ENCODE measurements at places on chromosomes 13 and 19.

DNA sequence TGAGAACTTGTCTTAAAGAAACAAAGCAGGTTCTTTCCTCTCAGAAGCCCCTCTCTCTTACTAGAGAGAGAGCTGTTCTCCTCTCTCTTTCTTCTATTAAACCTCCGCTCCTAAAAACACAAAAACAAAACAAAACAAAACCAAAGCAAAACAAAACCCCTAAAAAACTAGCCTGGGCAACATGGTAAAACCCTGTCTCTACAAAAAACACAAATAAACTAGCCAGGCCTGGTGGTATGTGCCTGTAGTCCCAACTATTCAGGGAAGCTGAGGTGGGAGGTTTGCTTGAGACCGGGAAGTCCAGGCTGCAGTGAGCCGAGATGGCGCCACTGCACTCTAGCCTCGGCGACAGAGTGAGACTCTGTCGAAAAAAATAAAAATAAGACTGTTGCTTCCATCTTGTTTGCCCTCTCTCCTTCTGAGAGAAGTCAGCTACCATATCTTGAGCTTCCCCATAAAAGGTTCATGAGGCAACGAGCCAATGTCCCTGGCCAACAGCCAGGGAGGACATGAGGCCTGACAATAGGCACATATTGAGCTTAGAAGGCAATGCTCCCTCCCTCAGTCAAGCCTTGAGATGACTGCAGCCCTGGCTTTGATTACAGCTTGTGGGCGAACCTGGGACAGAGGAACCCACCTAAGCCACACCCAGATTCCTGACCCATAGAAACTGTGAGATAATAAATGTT lies 17.5 kb upstream of the FLT3 start:
- H3K27me3 ChIP-seq = no peaks in the 10 kb centered on the region
- H3K27ac ChIP-seq = no peak overlapping the region
- H3K4me1 ChIP-seq = no peaks in the 10 kb centered on the region
- DNase-seq = no peak
- H3K4me3 ChIP-seq = no peak overlapping the region
- peaks cover 1% of the 10 kb centered on the region for H3K36me3 ChIP-seq

GRCh38 chr19:16330368-16330801 lies 5.8 kb downstream of the KLF2 start:
- peaks cover 54% of the 10 kb centered on the region for H3K4me1 ChIP-seq
- peak overlapping the region; percentile 99 for H3K4me3 ChIP-seq
- peak overlapping the region; percentile 100 for H3K27ac ChIP-seq
- H3K36me3 ChIP-seq = peaks cover 66% of the 10 kb centered on the region

- no peak overlapping the region for H3K27ac ChIP-seq
- H3K4me3 ChIP-seq = no peak overlapping the region
- H3K27me3 ChIP-seq = no peaks in the 10 kb centered on the region
- DNase-seq = no peak
Measured at GRCh38 chr13:21033856-21034602, 27.4 kb downstream of the LATS2 start.

DNA sequence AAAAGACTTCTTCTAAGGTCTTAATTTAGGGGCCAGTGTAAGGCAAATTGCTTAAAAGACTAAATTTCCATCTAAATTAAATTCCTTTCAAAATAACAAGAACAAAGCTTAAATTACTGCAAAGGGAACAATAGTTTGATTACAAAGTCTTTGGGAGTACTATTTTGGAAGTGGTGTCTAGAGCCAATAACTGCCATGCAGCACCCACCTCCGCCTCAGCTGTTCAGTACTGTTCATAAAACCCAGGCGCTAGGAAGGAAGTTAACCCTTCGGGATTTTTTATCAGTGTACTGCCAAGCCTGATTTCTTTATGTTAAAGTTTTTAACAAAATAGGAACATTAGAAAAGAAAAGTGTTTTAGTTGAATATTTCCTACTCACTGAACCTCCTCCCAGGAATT lies 210.1 kb downstream of the LIG4 start:
- H3K27me3 ChIP-seq = no peaks in the 10 kb centered on the region
- no peak overlapping the region for H3K27ac ChIP-seq
- no peak overlapping the region for H3K4me3 ChIP-seq
- DNase-seq = no peak

GRCh38 chr19:54521022-54521859 lies 18.6 kb downstream of the LAIR2 start:
- H3K27ac ChIP-seq = peak overlapping the region; percentile 3
- peak overlapping the region; percentile 38 for H3K4me3 ChIP-seq
- peaks cover 33% of the 10 kb centered on the region for H3K4me1 ChIP-seq
- peaks cover 52% of the 10 kb centered on the region for H3K27me3 ChIP-seq
- H3K36me3 ChIP-seq = no peaks in the 10 kb centered on the region

DNA sequence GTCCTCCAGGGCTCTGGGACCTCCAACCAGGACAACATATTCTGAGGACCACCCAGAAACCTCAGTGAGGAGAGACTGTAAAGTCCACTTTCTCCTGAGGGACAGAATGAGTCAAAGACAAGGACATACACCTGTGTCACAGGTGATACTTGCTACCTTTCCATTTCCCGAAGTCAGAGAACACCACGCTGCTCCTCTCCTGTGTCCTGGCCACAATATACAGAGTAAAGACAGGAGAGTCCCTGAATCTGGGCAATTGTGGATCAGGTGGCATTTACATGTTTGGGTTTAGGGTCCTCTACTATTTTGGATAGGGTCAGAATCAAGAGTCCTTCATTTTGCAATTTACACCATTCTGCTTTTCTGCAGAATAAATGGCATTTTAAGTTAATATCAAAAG lies 4.9 kb downstream of the MED26 start:
- DNase-seq = no peak
- H3K4me1 ChIP-seq = peaks cover 70% of the 10 kb centered on the region
- no peak overlapping the region for H3K27ac ChIP-seq
- H3K4me3 ChIP-seq = no peak overlapping the region

DNA sequence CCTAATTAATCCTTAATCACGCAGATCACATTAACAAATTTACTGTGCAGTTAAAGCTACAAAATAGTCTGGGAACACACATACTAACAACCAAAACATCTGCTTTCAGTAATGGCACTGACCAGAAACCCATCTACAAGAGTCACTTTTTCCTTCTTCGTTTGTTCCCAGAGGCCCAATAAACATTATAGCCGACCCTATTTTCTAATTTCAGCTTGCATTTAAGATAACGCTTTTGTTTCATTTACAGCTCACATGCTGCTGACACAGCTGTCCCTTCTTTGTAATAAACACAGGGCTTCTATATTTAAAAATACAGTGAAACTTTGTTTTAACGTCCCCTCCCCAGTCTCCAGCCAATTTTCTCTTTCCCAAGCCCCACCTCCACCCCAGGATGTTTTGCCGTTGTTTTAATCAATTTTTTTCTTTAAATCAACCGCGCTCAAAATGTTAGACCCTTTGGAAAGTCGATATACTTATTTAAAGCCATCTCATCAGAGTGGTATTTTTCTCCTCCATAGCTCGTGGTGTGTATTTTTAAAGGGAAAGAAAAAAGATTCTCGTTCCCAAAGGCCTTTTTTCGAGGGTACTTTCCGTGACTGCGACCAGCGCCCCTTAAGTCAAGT lies 1.7 kb upstream of the WBP4 start:
- peak overlapping the region; percentile 100 for H3K4me3 ChIP-seq
- H3K27ac ChIP-seq = peak overlapping the region; percentile 99
- no peaks in the 10 kb centered on the region for H3K27me3 ChIP-seq
- peaks cover 32% of the 10 kb centered on the region for H3K36me3 ChIP-seq

DNA sequence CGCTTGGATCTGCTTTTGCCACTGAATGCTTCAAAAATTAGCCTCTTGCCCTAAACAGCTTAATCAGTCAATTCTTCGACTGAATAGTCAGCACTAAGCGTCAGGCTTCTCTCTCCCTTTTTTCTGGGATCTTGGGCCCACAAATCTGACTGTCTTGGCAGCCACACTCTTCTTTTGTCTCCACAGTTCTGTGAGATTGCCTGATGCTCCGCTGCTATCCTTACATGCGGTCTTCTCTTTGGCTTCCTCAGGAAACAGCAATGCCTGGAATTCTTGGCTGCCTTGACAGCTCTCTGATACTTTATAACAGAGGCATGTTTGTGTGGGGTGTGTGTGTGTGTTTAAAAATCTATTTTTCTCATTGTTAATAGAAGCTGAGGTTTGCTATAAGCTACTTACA lies 32.6 kb downstream of the ERCC5 start:
- no peak overlapping the region for H3K27ac ChIP-seq
- no peaks in the 10 kb centered on the region for H3K4me1 ChIP-seq
- no peaks in the 10 kb centered on the region for H3K27me3 ChIP-seq
- no peak overlapping the region for H3K4me3 ChIP-seq
- no peak for DNase-seq

DNA sequence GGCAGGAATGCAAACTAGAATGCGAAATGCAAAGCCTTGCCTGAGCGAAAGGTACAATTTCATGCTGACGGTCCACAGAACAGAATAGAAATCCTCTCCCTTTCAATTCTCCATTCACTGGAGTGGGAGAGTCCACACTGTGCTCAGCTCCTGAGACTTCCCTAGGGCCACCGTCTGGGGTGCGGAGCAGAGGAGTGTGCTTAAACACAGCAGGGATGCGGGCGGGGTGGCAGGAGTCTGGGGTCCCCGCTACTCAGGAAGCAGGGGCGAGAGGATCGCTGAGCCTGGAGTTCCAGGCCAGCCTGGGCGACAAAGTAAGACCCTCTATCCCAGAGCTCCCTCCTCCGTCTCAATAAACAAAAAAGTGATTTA lies 552 bp upstream of the ZNF816 start:
- peaks cover 24% of the 10 kb centered on the region for H3K4me1 ChIP-seq
- peak overlapping the region; percentile 87 for H3K4me3 ChIP-seq
- H3K27ac ChIP-seq = peak overlapping the region; percentile 84
- peaks cover 14% of the 10 kb centered on the region for H3K36me3 ChIP-seq

DNA sequence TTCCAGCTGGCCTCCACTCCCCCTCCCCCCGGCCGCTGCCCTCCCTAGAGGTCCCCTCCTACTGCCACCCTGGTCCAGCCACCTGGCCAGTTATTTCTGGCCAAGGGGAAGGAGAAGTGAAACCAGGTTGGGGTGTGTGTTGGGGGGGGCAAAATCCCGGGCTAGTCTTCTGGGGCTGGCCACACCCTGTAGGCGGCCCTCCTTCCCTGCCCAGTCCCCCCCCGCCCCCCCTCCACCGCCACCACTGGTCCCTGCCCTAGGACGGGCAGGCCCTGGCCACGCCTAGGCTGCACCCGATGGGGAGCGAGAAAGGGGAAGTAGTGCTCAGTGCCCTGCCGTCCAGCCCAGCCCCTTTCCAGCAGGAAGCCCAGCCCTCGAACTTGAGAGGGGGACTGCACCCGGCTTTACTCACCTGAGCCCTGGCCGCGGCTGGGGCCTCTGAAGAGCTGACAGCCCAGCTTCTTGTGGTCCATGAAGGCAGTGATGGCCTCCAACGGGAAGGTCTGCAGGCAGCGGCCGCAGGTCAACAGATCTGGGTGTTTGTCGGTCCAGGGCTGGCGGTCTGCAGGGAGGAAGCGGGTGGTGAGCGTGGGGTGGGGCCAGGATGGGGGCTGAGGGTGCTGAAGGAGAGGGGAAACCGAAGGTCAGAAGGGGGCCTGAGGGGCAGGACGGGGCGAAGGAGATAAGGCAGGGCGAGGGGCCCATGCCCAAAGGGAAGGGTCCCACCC lies 813 bp downstream of the ZNF296 start:
- peaks cover 40% of the 10 kb centered on the region for H3K4me1 ChIP-seq
- DNase-seq = no peak
- peak overlapping the region; percentile 80 for H3K4me3 ChIP-seq
- no peaks in the 10 kb centered on the region for H3K27me3 ChIP-seq
- H3K36me3 ChIP-seq = peaks cover 18% of the 10 kb centered on the region

GRCh38 chr13:91329733-91330132 lies 17.8 kb upstream of the MIR17HG start:
- peaks cover 14% of the 10 kb centered on the region for H3K27me3 ChIP-seq
- H3K27ac ChIP-seq = no peak overlapping the region
- H3K36me3 ChIP-seq = no peaks in the 10 kb centered on the region
- no peak for DNase-seq
- H3K4me3 ChIP-seq = no peak overlapping the region

DNA sequence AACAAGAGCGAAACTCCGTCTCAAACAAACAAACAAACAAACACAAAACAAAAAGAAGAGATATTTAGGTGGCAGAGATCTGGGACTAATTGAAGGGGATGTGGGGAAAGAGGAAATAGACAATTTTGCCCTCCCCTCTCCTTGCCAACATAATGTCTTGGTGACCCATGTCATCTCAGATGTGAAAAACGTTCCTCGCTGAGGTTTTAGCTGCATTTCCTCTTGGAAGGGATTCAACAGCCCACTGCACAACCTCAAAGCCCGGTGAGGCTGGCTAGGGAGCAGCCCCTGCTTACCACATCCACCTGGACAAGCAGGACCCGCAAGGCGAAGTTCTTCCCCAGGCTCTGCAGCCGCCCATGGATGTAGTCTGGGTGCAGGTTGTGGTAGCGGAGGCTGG lies 4.9 kb downstream of the ERCC1 start:
- no peak overlapping the region for H3K4me3 ChIP-seq
- H3K36me3 ChIP-seq = peaks cover 36% of the 10 kb centered on the region
- H3K27me3 ChIP-seq = no peaks in the 10 kb centered on the region
- peaks cover 28% of the 10 kb centered on the region for H3K4me1 ChIP-seq
- H3K27ac ChIP-seq = peak overlapping the region; percentile 1

DNA sequence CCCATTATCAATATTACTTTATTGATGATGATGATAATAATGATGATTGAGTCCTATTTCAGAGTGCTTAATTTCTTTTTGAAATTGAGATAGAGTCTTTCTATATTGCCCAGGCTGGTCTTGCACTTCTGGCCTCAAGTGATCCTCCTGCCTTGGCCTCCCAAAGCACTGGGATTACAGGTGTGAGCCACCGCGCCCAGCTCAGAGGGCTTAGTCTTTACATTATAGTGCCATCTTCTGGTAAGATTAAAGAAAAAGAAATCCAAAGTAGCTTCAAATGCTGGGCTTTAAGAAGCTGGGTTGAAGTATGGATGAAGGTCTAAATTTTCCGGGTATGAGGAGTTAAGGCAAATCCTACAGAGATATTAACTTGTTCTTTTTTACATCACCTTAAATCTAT lies 3.4 kb upstream of the ZNF333 start:
- H3K4me1 ChIP-seq = no peaks in the 10 kb centered on the region
- H3K27ac ChIP-seq = no peak overlapping the region
- DNase-seq = no peak
- H3K36me3 ChIP-seq = peaks cover 4% of the 10 kb centered on the region
- H3K4me3 ChIP-seq = no peak overlapping the region

DNA sequence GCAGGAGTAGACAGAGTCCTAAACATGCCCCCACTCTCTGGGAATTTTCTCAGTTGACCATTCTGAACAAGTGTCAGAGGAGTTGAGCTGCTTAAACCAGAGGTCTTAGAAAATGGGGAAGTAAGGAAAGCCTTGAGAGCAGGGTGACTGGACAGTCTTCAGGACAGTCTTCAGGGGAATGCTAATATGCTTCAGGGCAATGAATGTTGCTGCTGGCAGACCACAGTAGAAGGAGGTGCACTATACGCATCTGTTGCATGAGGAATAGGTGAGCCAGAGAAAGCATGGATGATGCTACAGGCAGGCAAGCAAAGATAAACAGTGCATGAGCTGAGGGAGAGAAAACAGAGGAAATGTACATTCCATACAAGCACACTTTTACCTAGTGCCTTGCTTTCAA lies 196.6 kb upstream of the GPR12 start:
- peaks cover 12% of the 10 kb centered on the region for H3K27me3 ChIP-seq
- DNase-seq = no peak
- no peak overlapping the region for H3K4me3 ChIP-seq
